ENCODE measurements at places on chromosomes 4 and X.

DNA sequence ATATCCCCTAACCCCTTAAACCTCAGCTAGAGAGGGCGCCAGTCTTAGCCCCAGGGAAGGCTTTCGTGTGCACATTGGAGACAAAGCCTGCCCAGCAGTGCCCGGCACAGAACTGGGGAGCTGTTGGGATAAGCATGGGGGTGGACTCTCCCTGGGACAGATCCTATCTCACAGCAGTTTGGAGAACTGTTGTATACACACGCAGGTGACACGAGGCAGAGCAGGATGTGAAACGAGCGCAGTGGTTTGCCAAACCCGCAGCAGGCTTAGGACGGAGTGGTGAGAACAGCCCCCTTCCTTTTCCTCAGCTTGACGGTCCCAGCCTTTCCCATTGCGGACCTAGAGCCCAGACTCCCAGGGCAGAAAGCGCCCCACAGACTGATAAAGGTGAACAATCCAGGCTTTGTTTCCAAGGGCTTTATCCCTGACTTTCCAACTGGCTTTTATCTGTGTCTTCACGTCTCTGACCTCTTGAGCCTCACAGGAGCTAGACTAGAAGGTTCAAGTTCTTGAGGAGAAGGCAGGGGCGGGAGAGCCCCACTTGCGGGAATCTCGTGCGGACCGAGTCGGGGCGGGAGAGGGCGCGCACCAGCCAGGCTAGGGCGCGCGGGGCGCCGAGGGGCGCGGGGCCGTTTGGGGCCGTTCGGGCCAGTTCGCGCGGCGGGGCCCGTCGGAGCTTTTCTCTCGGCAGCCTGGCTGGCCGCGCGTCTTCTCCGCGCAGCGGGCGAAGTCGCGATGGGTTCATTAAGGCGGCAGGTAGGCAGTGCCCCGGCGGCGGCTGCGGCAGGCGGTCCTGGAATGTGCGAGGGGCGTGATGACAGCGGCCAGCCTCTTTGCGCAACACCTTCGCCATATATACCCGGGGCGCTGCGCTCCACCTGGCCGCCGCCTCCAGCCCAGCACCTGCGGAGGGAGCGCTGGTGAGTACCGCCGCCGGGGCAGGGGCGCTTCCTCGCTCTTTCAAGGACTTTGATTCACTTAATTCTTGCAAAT, at the start of gene SLC34A2:
Gene SLC34A2 (plus strand): TSS at position 881 of the 993 bp plus-strand sequence. CDS start 6,650 bp downstream, outside the sequence.
- no peak for DNase-seq

DNA sequence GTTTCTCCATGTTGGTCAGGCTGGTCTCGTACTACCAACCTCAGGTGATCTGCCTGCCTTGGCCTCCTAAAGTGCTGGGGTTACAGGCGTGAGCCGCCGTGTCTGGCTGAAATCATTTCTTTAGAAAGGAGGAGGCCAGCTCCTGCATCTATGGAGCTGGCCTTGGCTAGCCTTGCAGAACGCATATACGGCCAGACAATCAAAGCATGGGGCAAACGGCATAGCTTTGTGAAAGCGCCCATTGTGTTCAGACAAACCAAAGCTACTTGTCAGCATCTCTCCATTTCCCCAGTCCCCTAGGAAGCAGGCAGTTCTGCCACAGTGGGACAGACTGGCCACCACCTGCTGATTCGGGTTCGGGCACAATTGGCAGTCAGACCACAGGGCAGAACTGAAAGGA, 48.9 kb upstream of the IQSEC2 start:
- no peak for DNase-seq

DNA sequence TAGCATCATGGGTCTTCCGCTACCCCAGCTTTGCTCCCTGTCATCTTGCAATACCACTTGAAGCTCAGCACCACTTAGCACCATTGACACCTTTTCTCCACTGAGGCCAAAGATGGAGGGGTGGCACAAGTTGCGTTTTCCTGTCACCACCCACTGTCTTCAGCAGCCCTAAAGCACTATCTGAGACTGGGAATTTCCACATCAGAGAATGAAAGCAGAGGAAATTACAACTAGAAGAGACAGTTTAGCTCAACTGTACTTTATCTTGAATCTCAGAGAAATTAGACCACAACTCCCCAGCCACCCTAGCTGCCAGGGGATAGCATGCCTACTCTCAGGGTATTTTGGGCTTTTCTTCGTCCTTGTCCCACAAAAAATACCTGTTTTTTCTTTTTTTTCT, 111.0 kb downstream of the DDIT4L start:
- DNase-seq: no peak

DNA sequence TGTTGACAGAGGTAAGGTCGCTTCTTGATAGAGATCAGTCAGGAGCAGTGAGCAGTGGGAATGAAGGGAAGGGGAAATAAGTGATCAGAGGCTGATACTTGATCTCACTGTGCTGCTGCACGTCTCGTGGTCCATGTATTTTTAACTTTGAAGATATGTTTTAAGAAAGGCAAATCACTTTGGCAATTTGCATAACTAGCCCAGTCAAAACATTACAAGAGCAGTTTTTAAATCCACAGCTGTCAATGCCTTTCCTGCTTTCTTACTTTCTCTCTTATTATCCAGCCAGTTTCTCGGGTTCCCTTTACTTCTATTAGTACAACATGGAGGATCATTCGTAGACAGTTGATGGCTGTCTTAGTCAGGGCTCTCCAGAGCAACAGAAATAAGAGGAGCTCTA, 472.8 kb downstream of the TMA16 start:
- no peak for DNase-seq

DNA sequence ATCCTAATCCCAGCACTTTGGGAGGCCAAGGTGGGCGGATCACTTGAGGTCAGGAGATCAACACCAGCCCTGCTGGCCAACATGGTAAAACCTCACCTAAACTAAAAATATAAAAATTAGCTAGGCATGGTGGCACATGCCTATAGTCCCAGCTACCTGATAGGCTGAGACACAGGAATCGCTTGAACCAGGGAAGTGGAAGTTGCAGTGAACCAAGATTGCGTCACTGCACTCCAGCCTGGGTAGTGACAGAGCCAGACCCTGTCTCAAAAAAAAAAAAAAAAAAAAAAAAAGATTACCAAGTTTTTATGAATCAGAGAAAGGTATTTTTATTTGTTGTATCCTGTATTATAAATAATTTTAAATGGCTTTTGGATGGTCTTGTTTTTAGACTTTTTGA, 15.1 kb downstream of the TRAPPC11 start:
- no peak for DNase-seq

GRCh38 chr4:15563871-15564270, 91.3 kb downstream of the FBXL5 start:
- DNase-seq: peak; percentile 4

DNA sequence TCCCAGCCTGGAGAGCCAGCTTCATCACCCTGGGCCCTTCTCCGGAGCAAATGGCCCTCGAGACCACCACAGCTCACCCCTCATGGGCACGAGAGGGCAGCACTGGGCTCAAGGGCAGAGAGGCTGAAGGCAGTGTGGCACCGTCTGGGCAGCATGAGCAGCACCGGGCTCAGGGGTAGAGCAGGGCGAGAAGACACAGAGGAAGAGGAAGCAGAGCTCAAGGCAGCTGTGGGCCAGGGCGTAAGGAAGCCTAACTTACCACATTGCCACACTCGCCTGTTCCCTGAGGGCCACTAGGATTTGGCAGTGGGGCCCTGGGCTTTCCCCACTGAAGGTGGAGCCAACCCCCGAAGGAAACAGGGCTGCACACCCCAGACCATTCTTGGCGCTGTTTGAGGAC, 15.5 kb downstream of the ZNF185 start:
- DNase-seq: no peak

GRCh38 chr4:142351958-142352357, 494.1 kb downstream of the INPP4B start:
- no peak for DNase-seq

DNA sequence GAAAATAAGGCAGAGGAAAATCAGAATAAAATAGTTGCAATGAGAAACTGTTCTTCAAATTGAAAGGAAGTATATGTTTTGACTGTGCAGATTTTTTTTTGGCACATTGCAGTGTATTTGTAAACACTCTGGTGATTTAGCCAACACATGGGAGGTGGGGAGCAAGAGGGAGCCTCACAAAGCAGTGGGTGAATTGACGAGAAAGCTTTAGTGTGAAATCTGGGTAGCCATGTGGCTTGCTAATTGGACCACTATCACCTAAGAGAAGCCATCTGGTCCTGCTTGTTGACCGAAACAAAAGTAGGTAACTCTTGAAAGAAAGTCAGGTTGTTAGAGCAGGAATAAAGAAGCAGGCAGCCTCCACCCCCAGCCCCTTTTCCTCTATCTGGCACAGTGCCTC, 10.4 kb downstream of the CLCN5 start:
- DNase-seq: no peak

GRCh38 chrX:40496728-40497127, 84.0 kb upstream of the ATP6AP2 start:
- DNase-seq: peak; percentile 4

DNA sequence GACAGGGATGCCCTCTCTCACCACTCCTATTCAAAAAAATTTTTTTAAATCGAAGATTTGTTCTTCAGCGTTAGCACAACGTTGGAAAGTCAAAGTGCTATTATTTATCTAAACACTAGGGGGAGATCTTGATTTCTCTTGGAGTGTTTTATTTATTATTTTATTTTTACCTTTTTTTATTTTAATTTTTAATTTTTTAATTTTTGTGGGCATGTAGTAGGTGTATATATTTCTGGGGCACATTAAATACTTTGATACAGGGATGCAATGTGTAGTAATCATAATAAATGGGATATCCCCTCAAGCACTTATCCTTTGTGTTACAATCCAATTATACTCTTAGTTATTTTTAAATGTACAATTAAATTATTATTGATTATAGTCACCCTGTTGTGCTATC, 37.4 kb upstream of the SLC10A4 start:
- DNase-seq: peak; percentile 59

DNA sequence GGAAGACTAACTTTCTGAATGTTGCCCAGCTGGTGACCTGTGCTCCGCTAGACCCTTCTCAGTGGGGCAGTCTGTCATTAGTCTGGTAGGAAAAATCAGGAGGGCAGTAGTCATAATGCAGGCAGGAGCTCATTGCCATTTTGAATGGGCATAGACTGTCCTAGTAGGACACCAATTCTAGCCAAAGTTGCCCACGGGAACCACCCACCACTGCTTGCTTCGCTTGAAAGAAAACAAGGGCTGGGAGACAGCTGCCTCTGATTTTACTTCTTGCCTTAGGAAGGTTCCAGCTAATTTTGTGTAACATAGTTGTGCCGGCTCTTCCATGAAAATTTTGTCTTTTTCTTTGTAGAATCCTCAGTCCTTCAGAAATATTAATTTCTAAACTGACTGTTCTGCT, 23.3 kb downstream of the HOPX start:
- DNase-seq: no peak

GRCh38 chr4:121073004-121073435, 685 bp upstream of the NDNF start:
- no peak for DNase-seq

DNA sequence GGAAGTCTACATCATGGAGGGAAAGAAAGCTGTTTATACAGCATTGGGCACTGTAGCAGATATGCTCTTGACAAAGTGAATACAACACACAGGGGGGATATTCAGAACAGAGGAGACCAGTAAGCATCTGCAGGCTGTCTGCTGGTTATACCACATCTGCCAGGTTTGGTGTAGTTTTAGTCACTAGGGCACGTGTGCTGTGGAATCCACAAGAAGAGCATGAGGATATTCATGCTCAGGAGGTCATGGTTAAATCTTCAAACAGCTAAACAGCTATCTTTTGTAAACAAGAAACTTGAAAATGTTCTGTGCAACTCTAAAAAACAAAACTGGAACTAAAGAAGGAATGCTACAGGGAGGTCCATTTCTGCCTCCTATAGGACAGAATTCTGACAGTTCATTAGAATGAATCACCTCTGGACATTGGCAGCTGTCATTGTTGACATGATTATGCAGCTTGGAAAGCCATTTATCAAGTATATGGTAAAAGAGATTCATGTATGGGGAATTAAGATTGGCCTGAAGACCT, 175.8 kb downstream of the RCHY1 start:
- DNase-seq: no peak

DNA sequence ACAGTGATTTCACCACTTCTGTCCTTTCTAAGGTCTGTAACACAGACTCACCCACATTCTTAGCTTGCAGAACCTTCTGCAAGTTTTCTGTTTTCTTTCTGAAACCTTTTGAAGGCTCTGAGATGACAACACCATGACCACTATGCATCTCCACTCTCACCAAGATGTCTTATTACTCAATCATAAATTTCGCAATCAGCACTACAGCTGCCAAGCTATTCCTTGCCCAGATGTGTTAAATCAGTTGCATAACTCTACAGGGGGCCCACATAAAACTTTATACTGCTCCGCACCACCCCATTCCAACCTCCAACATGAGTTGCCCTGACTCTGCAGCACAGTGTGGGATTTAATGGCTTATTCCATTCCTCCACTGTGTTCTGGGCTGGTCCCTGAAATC, 229.9 kb downstream of the COL25A1 start:
- DNase-seq: peak; percentile 28

DNA sequence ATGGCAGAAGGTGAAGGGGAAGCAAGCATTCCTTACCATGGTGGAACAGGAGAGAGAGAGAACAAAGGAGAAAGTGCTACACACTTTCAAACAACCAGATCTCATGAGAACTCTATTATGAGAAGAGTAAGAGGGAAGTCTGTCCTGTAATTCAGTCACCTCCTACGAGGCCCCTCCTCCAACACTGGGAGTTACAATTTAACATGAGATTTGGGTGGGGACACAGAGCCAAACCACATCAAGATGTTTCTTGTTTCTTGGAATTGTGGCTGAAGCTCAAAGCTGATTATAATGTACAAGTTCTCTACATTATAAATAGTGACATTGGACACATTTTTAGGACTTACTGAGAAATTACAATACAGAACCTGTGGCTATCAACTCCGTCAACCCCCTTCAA, 29.5 kb upstream of the TAPT1 start:
- DNase-seq: no peak

GRCh38 chr4:121189326-121190215, 25.4 kb upstream of the TNIP3 start:
- DNase-seq: no peak

- no peak for DNase-seq
These were observed 10.7 kb upstream of the SMIM10L2A start for GRCh38 chrX:135410861-135411627.

All from ELR (cell line).